ENCODE measurements at places on chromosomes 12 and 14.

GRCh38 chr14:105325303-105325702 lies 10.8 kb downstream of the PACS2 start:
- no peak for DNase-seq

DNA sequence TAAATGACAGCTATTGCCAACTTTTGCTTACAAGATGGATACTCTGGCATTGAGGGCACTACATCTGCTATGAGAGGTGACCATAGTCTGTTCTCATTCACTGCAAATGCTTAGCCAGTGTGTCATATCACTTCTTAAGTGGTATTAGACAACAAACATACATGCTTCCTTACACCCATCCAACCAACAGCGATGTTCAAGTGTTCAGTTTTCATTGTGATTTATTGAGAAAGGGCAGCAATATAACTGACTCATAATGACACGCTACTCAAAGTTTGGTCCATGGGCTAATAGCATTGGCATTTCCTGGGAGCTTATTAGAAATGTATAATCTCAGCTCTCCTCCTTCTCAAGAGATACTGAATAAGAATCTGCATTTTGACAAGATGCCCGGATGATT lies 181.7 kb downstream of the NPAS3 start:
- DNase-seq = no peak

DNA sequence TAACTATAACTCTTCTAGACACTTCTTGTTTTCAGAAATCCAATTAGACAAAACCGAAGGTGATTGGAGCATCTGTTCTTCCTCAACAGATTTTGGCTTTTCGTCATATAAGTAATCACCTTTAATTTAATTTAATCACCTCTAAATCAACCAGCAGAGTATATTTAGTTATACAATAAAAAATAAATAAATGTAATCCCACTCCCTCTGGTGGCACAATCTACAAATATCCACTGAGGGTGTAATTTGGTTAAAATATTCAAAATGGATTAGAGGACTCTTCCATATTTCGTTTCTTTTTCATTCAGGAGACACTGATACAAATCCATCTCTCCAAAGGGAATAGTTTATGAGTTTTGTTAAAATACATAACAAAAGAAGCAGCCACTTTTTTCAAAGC lies 18.3 kb upstream of the SLC35F4 start:
- no peak for DNase-seq

- DNase-seq = peak; percentile 85
Observed at GRCh38 chr14:104932676-104933631, 8.3 kb downstream of the PLD4 start.

DNA sequence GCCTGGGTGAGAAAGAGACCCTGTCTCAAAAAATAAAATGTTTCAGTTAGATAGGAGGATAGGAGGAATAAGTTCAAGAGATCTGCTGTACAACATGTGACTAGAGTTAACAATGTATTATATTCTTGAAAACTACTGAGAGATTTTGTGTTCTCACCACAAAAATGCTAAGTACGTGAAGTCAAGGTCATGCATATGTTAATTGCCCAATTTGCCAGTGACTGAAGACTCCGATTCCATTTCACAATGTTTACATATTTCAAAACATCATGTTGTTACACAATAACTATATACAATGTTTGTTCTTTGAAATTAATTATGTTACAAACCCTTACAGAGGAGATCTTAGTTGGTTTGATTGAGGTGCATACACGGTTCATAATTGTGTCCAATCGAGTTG lies 52.1 kb downstream of the SLC15A4 start:
- no peak for DNase-seq

DNA sequence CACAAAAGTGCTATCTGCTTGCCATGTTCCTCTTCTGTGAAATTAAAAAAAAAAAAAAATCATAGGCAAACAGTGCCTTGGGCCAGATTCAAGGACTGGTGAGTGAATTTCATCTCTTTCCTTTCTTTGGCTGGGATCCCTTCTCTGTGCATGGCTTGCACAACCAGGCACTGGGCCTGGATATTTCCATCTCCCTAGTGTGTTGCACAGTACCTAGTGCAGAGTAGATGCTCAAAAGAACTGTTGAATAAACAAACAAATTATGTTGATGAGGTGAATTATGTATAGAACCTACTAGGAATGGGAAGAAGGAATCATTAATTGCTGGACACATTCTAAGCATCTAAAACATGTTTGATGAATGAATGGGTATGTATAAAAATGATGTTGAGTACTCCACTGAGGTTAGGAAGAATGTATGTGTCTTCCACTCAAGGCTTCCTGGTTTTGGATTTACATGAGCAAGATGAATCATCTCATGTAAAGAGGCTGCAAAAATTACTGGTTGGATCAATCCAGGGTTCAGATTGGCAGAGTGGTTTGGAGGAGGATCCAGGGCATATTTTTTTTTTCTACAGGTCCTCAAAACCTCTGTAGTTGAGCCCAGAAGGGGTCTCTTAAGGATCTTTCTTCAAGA lies 93.2 kb downstream of the EMP1 start:
- DNase-seq = no peak

DNA sequence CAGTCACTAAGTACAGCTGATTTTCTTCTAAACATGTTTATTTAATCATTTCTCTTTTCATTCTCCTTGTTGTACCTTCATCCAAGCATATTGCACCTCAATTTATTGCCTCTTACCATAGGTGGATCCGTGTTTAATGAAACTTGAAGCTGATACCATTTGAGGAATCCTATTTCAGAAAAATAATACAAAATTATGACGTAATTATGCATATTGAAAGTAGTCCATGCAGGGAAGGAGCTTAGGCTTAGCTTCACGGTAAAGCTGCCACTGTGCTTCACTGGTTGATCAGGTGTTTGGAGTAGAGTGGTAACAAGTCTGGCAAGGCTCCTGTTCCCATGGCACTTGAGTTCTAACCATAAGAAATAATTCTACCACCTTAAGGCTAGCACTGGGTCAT lies 61.0 kb upstream of the CLEC14A start:
- DNase-seq = no peak

DNA sequence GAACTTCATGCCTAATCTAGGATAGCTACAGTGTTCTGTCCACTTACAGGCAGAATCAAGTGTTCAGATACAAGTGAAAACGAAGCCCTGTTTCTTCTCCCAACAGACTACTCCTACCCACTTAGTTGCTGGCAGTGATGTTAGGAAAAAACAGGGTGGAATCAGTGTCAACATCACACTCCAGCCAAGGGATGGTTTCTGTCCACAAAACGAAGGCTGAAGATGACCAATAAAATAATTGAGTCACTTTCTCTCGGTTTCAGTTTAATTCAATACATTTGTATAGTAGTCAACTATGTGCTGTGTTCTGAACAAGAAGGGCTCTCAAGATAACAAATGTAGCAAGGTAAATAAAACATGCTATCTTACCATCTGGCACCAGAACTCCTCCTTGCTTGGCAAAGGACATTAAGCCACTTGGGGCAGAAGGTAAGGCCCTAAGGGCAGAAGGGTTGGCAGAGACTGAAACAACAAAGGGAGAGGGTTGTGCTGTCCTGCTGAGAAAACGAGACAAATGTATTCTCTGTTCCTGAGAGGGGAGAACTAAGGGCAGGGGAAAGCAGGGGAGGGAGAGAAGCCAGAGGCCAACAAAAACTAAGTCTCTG lies 393.6 kb downstream of the DPF3 start:
- DNase-seq = no peak

GRCh38 chr12:109503611-109504010 lies 26.2 kb downstream of the UBE3B start:
- DNase-seq = no peak

GRCh38 chr14:64465191-64465822 lies at the start of gene AKAP5:
Gene AKAP5 (plus strand): TSS chr14:64465499. CDS start chr14:64468395, 2,896 bp downstream.
- DNase-seq = peak; percentile 36

- no peak for DNase-seq
Observed at GRCh38 chr12:25328072-25328712, 77.5 kb upstream of the KRAS start.

GRCh38 chr12:121043067-121043466 lies 4.0 kb upstream of the OASL start:
- no peak for DNase-seq

DNA sequence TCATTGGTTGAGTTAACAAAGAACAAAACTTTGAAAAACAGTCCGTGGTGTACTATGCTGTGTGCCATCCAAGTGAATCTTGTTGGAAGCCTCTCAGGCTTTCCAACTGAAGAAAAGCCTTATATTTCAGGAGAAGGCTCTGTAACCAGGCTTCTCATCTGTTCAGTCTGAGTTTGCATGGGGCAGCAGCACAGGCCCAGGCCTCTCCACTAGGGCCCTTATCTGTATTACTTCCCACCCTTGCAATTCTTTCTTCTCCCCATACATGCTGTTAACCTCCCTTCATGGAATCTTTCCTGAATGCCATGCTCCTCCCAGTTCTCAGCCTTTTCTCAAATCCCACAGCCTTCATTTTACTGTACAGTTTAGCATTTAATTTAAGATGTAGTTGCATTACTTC lies 28.3 kb downstream of the FRMD6 start:
- DNase-seq = no peak

DNA sequence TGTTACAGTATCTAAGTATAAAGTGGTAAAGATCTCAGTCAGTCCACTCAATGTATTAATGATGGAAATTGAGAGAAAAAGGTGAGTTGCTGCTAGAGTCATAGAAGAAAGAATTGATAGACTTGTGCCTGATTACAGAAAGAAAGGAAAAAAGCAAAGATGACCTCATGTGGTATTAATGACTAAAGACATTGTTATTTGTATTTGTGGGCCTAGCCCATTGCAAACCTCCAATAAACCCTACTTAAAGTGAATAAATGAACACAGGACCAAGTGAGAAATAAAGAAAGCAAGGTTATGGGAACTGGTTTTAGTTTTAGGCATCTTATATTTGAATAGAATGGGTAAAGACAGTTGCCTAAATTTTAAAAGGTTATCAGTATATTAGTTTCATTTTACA lies 105.5 kb downstream of the SYT1 start:
- DNase-seq = no peak

DNA sequence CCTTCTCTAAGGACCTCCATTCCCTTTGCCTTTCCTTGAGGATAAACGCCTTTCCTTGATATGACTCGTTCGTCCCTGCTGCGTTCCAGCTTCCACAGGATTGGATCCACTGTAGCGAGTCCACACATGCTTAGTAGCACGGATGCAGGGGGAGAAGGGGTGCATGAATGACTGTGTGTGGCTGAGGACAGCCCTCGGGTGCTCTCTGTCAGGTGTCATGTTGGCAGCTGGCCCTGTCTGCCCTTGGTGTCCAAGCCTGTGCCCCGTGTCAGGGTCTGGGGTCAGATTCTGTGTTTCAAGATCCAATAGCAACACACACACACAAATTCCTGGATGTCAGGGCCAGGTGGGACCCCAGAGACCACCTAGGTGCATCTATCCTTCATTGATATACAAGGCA lies 17.5 kb upstream of the KRT80 start:
- no peak for DNase-seq

DNA sequence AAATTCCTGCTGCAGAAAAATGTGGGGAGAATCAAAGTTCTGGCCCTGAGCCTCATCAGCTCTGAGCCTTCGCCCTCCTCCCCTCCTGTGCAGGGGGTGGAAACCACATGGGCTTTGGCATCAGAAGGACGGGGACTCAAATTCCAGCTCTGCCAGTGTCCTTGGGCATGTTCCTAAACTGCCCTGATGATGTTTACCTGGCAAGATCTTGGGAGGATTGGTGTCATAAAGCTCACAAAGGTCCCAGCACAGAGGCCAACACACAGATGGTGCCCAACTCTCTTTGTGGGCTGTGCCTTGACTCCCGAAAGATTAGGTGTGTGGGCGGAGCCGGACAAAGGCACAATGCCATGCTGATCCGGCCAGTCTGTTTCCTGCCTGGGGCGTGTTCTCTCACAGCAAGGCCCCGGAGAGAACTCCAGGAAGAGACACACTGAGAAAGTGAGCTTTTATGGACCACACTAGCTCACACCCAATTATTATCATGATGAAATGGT lies 20.5 kb upstream of the CLMN start:
- no peak for DNase-seq

DNA sequence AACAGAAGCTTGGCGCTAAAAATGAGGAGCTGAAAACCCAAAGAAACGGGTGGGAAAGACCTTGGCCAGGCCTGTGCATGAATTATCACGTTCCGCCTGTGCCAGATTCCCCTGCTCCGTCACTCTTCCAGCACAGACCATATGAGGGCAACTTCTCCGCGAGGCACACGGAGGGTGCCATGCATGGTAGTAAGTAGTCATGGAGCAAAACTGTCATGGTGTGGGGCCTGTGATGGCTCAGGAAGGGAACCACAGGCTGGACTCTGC lies 148.2 kb downstream of the ANO2 start:
- no peak for DNase-seq

DNA sequence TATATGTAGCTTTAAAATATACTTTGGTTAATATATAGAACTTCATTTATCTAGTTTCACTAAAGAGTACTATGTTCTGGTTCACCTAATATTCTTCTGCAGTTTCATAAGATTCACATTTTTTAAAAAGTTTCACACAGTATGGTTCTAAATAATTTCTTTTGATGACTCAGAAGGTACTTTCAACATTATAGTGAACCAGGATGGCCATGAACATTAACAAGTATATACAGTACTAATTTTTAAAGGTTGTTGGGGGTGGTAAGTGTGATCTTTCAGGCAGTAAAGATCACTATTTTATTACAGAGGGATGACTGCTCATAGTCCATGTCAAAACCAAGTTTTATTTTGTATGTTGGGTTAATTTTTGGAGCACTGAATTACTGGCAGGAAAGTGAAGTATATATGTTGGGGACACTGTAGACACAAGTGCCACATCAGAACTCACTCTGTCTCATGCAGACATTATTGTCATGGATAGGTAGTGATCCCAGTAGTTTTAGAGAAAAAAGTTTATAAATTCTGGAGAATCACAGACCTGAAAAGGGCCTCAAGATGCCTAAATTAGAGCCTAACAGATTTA lies 60.0 kb downstream of the DCAF5 start:
- no peak for DNase-seq

DNA sequence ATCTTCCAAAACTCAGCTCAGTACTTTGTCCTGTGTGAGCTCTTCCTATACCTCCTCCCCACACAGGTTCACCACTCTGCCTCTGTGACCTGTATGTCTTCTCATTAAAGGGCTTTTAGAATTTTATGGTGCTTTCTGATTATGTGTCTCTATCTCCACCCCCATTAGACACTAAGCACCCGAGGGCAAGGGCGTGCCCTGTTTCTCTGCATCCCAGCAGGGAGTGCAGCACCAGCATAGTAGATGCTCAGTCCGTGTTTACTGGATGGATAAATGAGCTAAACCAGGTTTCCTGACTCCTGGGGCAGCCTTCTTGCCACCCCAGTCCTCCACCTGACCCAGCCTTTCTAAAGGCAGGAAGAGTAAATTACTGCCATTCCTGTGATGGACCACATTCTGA lies 333.8 kb downstream of the CACNA1C start:
- no peak for DNase-seq

DNA sequence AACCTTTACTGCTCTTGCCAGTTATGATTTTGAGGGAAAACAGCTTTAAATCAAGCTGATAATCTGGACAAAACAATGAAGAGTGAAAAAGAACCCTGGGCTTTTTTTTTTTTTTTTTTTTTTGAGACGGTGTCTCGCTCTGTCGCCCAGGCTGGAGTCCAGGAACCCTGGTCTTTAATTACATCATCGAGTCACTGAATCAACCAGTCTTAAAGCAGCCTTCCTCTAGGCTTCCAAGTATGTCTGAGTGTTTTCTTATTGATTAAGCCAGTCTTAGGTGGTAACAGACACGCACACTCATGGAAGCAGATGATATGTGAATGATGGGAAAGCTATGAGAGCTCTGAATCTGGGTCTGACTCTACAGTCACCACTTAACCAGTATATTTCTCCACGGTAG lies 5.9 kb upstream of the VCPKMT start:
- DNase-seq = no peak

Data from stimulated activated CD8-positive, alpha-beta memory T cell treated with anti-CD3 and anti-CD28 coated beads, Interleukin-15, amount 100 ng/mL, for 24 hours (primary cell).